ENCODE measurements at places on chromosomes 7 and 10.

DNA sequence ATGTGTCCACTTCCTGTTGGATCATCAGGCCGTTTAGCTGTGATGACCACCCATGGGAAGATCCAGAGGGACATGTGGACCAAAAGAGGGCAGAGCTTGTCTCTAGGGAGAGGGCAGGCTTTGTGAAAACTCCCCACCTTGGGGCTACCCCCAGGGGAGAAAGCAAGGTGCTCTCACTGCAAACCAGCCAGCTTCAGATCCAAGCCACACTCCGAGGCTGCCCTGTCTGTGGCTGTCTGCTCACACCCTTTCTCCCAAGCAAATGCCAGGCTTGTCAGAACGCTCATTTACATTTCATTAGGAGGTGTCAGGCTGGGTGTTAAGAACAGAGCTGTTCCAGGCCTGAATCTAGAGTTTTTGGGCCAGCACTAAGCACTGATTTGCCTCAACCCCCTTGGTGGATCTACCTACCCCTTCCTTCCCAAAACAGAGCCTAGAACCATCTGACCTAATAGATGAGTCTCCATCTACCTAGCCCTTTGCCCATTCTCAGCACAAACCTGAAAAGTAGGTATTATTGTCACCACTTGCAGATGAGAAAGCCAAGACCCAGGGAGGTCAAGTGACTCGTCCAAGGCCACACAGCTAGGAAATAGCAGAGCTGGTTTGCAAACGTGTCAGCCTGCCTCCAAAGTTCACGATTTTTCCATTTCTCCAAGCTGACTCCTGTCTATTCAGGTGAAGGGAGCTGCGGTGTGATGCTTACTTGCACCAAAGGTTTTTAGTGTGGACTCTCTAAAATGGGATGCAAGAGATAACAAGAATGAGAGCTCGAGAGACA lies 130.9 kb downstream of the EMX2 start:
- no peak for DNase-seq

DNA sequence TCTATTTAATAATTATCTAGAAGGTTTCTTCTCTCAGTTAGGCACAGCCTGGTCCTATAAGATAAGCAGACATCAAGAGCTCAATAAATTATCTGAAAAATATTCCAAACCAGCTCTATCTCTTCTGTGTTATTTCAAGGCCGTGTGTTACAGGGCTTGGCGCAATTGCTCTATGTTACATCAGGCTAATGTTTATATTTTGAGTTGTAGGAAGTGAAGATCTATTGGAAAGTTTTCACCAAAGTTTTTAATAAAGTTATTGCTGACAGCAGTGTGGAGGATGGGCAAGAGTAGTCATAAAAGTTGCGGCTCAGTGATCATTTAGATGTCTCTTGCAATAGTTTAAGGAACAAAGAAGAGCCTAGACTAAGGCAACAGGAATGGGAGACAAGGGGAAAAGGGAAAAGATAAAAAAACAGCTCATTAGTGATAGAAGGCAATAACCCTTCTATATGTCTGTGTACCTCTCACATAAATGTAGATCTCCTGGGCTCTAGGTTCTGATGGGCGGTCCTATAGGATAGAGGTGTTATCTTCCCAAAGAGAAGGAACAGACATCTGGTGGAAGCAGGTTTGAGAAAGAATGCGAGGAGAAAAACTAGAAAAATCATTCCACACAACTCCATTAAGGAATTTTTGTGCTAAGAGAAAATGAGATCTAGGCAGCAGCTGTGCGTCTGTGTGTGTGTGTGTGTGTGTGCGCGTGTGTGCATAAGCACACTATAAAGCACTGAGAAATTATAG lies 5.9 kb upstream of the ANKRD7 start:
- no peak for DNase-seq

- DNase-seq = no peak
Measured at GRCh38 chr7:104093127-104093526, 103.7 kb upstream of the RELN start.

DNA sequence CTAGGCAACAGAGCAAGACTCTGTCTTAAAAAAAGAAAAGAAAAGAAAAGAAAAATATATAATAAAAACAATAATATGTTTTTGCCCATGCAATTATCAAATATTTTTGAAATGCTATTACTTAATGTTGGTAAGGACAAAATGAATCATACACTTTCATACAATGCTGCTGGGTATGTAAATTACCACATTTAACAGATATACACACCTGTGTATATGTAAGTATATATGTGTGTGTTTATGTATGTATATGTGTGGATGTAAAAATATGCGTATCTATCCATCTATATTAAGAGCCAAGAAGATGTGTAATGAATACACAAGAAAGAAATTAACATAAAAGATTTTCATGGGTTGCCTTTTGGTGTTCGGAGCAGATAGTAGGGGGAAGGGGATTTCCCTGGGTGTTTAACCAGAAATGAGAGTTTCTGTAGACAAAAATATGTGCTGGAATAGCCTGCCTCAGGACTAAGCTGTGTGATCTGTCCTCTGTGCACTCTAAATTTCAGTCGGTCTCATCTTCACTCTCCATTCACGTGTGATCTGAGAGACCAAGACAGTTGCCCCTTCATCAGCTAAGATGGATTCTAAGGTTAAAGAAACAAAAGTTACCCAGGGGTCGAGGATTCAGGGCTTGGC lies 61.2 kb downstream of the PRKCQ start:
- DNase-seq = no peak

GRCh38 chr7:156907656-156908055 lies 14.7 kb upstream of the LMBR1 start:
- DNase-seq = no peak

Measured in BE2C (cell line).